ENCODE measurements at places on chromosomes 4 and X.

DNA sequence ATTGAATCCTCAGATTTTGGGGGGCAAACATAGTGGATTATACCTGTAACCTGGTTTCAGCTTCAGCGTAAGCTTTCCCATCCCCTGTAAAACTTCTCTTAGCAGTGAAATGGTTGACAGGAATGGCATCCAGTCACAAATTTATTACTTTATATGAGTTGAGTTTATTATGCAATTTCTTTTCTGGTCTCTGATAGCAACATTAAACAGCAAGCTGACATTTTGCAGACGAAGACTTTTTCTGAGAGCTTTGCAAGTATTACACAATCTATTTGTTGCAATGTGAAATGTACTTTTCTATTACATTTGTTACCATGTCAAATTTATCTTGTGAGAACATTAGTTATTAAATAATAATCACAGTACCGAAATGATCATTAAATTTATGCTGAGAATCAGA, 60.6 kb downstream of the GSPT2 start:
- DNase-seq: no peak

DNA sequence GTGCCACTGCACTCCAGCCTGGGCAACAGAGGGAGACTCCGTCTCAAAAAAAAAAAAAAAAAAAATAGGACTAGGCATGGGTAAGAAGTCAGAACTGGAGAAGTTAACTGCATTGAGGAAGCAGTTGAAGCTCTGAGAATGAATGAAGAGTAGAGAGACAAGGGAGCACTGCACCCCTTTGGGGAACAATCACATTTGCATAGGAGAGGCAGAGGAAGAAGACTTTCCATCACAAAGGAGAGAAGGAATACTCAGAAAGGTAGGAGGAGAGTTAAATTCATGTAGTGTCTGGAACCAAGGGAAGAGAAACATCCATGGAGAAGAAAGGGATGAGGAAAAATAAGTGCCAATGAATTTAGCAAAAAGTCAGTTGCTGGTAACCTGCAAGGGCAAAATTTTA, 72.4 kb downstream of the GPC3 start:
- no peak for DNase-seq

DNA sequence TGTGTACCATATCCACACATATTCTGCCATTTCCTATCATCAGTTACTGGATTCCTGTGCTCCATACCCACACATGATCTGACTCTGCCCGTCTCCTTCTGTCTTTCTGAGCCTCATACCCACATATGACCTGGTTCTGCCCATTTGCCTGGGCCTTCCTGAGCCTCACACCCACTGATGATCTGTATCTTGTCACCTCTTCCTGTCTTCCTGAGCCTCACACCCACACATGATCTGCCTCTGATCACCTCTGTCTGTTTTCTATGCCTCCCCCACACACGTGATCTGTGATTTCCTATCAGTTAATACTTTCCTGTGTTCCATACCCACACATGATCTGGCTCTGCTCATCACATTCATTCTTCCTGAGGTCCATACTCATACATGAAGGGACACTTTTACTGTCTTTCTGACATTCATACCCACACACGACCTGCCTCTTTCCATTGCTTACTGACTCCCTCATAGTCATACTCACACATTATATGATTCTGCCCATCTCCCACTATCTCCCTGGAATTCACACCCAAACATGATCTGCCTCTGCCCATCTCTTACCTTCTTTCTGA, 32.5 kb downstream of the SCML1 start:
- no peak for DNase-seq

GRCh38 chrX:131763674-131764073, 219.8 kb downstream of the OR13H1 start:
- no peak for DNase-seq

- no peak for DNase-seq
Measured at GRCh38 chr4:183674153-183674552, 15.1 kb downstream of the TRAPPC11 start.

DNA sequence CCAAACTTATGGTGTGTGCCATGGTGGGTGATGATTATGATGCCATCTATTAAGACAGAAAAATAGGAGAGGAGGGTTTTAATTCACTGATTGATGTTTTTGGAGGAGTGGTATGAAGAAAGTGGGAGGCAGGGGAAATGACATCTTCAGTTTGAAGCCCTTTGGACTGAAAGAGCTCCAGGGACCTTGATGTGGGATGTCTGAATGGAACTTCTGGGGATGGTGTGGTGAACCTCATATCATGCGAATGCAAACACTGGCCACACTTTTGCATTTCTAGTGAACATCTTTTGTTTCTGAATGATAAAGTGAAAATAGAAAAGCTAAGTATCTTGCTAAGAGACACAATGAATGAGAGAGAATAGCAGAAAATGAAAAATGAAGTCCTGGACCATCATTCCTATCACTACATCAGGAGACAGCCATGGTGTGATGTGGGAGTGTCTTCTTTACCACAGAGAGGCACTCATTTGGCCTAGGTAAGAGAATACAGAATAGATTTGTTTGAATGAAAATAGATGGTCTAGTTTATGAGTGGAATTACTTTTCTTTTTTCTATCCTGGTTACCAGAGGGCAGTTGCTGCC, 123.5 kb downstream of the ZNF827 start:
- DNase-seq: no peak

GRCh38 chr4:36285784-36286480, 4.5 kb downstream of the DTHD1 start:
- DNase-seq: no peak

DNA sequence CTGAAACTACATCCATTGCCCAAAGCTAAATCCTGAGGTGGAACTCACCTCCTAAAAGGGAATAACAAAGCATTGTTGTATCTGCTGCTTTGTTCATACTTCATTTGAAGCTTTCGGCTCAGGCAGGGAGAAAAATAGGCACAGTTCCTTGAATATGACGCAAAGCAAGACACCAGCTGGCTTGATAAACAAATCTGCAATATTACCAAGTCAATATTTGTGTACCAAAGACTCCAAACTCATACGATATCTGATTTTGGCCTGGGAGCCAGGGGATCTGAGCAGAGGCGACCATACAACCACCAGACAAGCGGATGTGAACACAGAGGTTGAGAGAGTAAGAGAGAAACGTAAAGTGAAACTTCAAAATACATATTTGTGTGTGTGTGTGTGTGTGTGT, 34.8 kb upstream of the RAP1GDS1 start:
- no peak for DNase-seq

DNA sequence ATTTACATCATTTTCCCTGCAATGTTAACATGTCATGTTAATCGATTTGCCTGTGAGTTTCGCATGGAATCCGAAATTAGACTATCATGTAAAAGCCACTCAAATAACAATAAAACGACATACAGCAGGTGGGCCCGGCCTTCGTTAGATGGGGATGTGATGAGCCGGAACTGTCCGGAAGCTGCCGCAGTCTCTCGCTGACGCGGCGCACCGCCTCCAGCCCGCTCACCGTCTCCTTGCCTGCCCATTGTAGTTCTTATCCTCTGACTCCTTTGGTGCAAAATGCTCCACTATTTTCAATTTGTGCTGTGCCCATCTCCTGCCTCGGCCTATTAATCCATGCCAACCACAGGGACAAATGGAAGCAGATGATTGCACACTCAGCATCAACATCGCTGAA, 877.5 kb upstream of the TENM3 start:
- DNase-seq: no peak

GRCh38 chr4:176436293-176436973, 116.7 kb downstream of the SPCS3 start:
- DNase-seq: no peak

DNA sequence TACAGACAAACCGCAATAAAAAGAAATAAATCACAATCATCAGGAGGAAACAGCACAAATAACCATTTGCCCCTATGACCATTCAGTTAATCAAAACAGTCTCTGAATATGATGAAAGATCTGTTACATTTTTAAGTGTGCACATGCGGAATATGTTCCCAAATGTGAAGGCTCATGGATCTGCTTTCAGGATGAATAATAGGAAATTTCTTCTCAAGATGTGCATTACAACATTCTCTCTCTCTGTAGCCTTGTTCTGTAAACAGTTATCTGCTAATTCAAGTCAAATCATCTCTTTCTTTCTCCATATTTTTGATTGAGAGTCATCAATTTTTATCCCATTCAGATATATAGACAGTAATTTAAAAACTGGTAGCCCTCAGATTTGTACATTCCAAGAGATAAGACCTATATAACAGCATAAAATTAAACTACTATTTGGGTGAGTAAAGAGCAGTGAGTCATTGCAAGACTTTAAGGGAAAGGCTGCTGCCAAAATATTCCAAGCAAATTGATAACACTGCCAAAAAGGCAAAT, 433.9 kb upstream of the ATOH1 start:
- DNase-seq: no peak

- peak; percentile 11 for DNase-seq
Measured at GRCh38 chrX:129980540-129981199, 1.8 kb upstream of the BCORL1 start.

- DNase-seq: no peak
Measured at GRCh38 chr4:61527888-61528287, 327.8 kb downstream of the ADGRL3 start.

DNA sequence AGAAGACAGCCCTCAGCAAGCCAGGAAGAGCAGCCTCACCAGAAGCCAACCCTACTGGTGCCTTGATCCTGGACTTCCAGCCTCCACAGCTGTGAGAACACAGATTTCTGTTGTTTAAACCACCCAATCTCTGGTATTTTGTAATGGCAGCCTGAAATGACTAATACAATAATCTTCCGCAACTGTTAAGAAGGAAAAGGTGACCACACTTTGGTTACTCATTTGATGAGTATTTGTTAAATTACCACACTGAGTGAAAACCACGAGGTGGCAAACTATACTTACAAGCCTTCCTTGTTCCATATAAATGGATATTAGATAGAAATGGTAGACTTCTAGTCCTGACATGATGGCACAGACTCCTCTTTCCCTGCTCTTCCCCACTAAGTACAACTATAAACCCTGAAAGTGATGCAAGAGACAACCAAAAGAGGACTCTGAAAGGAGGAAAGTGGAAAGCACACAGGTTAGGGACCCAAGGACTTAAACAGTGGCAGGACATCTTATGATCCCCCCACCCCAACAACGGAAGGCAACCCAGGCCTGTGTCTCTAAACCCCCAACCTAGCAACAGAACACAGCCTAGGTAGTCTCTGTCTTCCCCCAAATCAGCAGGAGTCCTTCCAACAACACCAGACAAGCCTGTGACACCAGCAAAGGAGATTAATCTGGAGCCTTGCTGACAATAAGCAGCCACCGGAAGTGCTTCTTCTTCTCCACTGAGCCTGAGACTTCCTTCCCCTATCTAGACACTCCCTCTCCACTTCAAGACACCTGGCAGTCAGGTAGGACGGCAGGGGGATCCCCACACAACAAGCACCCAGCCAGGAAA, 12.3 kb downstream of the ZNF182 start:
- no peak for DNase-seq

GRCh38 chrX:120321520-120322281, 10.4 kb upstream of the TMEM255A start:
- no peak for DNase-seq

DNA sequence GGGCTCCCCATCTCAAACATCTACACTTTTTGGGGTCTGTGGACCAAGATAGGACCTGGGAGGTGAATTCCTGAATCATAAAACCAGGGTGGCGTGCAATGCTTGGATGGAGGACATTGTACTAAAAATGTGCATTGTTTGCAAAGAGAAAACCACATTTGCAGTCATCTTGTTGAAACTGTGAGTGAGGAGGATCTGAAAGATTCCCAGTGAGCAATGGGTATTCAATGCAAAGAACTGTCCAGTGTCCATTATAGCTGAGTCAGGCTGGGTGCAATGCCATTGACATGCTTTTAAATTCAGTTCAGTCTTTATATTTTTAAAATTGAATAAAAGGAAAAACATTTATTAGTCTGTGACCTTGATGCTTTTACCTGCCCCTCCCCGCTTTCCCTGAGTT, 215.7 kb downstream of the STK32B start:
- DNase-seq: no peak

DNA sequence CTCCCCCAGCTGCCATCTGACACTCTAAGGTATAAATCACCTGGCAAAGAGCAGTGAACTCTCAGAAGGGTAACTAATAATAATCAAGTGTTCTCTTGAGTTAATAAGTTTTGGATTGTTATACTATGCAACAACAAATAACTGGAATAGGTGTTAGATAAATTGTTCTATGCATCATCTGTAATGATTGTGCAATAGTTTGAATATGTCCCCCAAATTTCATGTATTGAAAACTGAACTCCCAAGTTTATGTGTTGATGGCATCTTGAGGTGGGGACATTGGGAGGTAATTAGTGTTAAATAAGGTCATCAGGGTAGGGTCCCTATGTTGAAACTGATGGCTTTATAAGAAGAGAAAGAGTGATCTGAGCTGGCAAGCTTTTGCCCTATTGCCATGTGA, 272.7 kb upstream of the TAPT1 start:
- no peak for DNase-seq

- no peak for DNase-seq
Measured at GRCh38 chrX:71143508-71143907, 1.1 kb upstream of the NLGN3 start.

GRCh38 chr4:56637154-56637553, 43.9 kb downstream of the HOPX start:
- no peak for DNase-seq

- no peak for DNase-seq
Measured at GRCh38 chrX:110087485-110088356, 84.8 kb downstream of the TMEM164 start.

DNA sequence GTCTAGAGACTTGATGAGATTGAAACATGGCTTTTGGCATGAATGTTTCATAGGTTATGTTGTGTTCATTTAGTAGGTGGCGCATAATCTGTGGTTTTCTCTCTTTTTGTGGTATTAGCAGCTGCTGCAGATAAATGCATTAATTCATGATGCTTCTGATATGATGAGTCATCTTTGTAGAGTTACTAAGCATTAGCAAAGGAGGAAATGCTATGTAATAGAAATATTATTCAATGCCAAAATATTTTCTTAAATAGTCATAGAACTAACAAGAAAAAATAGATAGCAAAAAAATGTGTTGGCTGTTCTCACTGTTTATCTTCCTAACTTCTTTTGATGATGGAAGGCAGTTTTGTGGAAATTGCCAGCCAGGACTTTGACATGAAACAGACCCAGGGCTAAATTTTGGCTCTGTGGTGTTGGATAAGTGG, 3.6 kb downstream of the ZXDB start:
- DNase-seq: no peak

GRCh38 chr4:110071466-110071865, 126.9 kb downstream of the ELOVL6 start:
- DNase-seq: no peak

GRCh38 chrX:17007134-17007768, 60.8 kb downstream of the REPS2 start:
- no peak for DNase-seq

DNA sequence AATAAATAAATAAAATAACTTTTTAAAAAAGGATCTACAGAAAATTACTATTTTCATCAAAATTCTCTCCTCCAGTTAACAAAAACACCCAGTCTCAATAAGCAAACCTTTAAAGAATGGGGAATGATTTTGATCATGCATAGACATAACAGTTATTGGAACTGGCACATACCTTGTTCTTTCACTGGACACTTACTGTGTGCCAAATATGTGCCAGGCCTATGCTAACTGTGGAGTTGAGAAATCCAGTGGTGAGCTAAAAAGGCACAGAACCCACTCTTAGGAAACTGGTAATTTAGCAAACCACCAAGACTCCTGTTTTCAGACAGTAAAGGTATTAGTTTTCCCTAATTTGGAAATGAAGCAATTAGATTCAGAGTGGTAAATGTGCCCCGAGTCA, 39.1 kb downstream of the CLOCK start:
- no peak for DNase-seq

GRCh38 chrX:123184866-123185276, 793 bp downstream of the GRIA3 start:
- DNase-seq: no peak

Data from NCI-H774 (cell line).